ENCODE measurements at places on chromosomes 7 and 10.

DNA sequence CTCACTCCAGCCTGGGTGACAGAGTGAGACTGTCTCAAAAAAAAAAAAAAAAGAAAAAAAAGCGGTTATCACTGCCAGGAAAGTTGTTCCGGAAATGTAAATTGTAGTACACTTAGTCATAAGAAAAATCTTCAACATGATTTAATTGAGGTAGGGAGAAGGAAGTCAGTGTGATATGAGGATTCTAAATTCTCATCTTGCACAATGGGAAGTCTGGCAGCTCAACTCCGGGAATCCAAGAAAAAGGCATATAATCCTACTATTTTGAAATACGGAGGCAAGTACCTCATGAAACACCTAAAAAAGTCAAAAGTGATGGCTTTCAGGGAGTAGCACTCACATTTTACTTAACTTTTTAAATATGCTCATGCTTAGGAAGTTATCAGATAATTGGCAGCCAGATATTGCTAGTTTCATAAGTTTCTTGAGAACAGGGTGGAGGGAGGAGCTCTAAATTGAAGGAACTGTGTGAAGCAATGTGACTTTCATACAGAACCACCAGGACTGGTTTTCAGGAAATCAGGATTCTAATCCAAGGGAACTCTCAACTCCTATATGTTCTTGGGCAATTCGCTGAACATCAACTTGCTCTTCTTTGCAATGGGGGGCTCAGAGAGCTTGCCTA lies 2.7 kb upstream of the C7orf25 start:
- peak; percentile 89 for DNase-seq

GRCh38 chr7:55198634-55199392 lies 166.3 kb upstream of the LANCL2 start:
- no peak for DNase-seq

DNA sequence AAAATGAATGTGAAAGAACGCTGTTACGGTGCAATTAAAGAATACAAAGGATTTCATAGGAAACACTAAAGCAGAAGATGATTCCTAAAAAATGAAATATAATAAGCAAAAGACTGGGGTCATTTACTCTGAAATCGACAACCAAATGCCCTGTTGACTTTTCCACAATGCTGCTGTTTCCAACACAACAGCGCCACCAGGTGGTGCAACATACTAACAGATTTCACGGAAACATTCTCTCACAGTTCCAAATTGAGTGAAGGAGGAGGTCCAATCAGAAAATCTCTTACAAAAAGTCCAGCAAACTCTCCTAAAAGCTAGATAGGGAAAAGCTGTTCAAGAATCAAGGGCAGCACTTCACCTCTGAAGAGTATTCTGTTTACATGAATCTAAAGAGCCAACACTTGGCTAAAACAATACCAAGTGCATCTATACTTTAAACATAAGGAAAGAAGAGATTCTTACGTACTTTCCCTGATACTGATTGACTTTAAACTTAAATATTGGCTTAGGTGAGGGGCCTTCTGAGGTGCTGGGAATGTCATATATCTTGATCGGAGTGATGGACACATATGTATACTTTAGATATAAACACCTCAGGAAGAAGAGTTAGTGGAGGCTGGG lies 55.9 kb downstream of the UPF2 start:
- DNase-seq: peak; percentile 44

DNA sequence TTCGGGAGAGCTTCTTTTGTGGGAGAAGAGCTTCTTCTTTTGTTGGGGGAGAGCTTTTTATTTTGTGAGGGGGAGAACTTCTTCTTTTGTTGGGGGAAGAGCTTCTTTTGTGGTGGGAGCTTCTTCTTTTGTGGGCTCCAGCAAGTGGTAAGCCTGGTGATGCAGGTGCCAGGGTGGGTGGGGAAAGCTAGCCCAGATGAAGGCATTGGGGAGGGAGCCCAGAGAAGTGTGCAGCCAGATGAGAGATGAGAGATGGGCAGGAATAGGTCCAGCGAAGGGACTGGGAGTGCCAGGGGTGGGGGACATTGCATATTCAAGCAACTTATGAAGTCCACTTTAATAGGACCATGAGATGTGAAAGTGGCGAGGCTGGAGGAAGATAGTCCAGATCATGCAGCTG lies 9.7 kb downstream of the ADRA2A start:
- DNase-seq: no peak

DNA sequence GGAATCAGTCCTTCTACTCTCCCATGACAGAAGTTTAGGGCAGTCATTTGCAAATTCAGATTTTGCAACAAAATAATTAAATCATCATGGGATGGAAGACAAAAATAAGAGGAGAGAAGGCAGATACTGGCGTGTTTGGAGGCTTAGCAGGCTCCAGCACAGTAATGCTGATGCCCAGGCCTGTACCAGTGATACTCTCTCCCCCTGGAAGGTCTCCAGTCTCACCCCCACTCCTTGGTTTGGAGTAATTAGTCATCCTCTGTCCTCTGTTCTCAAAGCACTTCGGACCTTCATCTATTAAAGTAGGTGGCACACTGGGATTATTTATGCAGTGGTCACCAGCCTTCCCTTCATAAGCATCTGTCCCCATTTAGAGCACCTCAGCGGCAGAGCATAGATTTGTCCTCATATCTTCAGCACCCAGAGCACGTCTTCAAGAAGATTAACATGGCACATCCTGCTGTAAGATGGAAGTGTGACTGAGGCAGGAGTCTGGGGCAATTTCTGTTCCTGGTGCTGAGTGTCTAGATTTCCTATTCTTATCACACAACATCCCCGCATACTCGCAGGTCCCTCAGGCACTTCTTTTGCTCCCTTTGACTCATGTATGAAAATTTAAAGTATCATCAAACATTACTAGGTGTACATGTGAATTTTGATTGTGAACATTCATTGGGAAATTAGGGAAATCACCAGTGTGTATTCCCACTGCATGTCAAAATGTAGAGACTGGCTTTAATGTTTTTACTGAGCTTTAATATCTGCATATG lies 31.3 kb upstream of the TRIL start:
- DNase-seq: no peak

DNA sequence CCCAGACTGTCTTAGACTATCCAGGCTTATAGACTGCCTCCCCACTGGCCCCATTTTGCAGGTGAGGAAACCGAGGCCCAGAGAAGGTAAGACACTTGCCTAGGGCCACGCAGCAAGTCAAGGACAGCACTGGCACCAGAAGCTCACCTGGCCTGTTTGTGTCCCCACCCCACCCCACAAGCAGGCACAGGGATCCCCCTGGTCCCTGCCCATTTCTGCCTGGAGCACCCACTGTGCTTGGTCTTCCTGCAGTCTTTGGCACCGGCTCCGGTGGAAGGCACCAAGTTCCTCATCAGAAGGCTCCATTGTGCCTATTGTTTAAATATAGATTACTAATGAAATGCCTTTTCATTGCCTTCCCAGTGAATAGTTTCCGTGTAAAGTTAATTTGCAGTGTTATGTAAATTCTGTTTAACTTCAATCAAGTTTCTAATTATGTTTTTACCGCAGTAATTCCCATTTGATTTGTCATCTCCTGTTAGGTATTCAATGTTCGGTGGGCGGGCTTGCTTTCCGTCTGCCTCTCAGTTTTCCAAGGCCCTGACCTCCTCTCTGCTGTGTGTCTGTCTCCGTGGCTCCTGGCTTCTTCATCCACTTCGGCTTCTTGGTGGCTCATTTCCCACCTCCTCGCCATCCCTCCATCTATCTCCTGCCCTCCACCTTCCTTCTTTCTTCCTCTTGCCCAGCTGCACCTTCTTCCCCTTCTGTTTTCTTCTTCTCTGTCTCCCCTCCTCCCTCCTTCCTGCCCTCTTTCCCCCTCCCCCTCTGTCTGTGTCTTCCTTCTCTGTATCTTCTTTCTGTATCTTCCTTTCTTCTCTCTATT lies 75.8 kb downstream of the ZMIZ1 start:
- DNase-seq: no peak

DNA sequence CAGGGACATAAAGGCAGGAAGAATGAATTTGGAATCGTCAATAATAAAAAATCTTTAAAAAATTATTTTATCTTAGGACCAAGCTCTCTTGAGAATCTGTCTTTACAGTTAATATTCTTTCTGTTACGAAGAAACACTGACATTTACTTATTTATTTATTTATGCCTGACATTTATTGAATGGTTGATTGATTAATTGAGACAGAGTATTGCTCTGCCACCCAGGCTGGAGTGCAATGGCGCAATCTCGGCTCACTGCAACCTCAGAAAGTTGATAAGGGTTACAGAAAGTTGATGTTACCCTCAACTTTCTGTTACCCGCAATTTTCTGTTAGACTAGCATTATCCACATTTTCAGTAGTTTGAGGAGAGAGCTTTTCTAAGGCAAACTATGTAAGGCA lies 70.1 kb downstream of the CHCHD3 start:
- DNase-seq: no peak

DNA sequence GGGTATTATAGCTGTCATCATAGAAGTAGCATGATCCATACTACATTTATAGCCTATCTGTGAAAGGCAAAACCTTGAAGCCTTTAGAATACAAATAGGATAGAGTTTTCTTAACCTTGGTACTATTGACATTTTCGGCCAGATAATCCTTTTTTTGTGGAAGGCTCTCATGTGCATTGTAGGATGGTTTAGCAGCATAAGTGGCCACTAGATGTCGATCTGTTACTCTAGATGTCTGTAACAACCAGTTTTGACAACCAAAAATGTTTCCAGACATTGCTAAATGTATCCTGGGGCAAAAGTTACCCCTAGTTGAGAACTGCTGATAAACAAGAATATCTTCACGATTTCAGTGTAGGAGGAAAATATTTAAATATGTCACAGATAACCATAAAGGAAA lies 319.4 kb upstream of the GALNT17 start:
- no peak for DNase-seq

DNA sequence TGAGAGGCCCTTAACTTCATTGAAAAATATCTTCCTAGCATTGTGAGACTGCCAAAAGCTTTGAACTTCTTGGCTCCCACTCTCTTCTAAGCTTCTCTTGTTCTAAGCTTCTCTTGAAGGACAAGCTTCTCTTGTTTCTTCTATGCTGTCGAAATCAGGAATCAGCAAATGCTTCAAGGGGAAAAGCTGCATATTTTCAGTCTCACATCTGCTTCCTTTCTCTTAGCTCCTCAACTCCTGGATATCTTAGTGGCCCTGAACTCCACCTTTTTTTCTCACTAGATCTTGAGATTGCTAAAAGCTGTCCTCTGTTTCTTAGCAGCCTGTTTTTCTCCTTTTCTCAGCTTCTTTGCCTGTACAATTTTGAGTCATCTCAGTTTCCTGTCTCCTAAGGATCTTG lies 73.0 kb downstream of the NEUROD6 start:
- no peak for DNase-seq

DNA sequence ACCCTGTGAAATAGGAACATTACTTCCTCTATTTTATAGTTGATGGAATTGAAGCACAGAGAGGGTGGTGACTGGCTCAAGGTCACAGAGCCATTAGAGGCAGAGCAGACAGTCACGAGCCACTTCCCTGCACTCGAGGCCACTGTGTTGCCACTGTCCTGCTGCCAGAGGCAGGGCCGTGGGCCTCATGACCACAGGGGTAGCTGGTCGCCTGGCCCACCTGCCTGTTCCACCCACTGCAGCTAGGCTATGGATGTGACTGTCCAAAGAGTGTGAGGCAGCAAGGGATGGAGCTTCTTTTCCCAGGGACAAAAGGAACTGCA lies 38.2 kb downstream of the RPS24 start:
- DNase-seq: no peak

DNA sequence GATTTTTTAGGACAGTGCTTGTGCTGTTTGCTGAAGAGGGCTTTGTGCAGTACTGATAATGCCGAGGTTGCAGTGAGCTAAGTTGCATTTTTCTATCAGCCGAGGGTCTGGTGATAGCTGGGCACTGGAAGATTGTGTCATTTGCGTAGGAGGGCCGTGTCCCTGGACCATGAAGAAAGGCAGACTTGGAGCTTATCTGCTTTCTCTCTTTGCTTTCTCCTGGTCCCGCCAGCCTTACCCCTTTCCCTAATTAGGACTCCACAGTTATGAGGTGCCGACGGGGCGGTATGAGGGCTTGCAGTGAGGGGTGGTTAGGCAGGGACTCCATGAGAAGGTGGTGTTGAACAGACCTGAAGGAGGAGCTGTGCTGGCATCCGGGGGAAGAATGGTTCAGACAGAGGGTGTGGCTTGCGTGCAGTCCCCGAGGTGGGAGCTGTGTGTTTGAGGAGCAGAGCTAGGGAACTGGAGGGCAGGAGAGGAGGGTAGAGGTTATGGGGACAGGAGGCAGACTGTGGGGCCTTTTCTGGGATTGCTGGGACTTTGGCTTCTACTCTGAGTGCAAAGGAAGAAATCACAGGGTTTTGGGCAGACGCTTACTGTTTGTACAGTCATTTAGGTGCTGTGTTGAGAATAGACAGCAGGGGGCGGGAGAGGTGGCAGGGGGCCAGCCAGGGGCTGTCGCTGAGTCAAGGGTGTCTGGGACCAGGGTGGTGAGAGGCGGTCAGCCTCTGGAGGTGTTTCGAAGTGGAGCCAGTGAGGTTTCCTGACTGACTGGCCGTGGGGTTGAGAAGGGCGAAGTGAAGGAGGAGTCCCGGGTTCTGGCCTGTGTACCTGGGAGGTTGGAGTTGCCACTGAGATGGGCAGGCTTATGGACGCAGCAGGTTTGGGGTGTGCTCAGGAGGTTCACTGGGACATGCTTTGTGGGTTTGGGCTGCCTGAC lies 43.4 kb downstream of the PRF1 start:
- DNase-seq: peak; percentile 48

GRCh38 chr7:122219253-122219865 lies 75.3 kb upstream of the AASS start:
- DNase-seq: no peak

GRCh38 chr10:105605918-105606317 lies 964.8 kb downstream of the SORCS3 start:
- DNase-seq: no peak

- peak; percentile 79 for DNase-seq
Measured at GRCh38 chr10:93379731-93380575, 102.2 kb downstream of the MYOF start.

GRCh38 chr10:129926066-129927055 lies 37.7 kb downstream of the EBF3 start:
- DNase-seq: no peak

DNA sequence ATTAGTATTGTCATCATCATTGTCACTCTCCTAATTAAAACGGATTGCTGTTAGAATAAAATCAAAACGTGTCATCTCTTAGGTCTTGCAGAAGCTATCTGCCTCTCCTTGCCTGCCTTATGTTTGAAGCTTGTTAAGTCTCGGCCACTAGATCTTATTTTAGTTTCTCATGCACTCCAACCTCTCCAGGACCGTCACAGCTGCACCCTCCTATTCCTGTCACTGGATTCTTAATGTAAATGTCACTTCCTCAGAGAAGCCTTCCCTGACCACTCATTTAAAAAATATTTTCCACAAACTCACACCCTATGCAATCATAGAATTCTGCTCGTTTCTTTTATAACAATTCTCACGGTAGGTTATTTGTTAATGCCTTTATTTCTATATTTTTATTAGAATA lies 103.9 kb upstream of the DKK1 start:
- no peak for DNase-seq

- no peak for DNase-seq
Measured at GRCh38 chr10:85280014-85280413, 951.6 kb downstream of the CCSER2 start.
